Left hindlimb (tissue), 1 donor: ENCODE measurements at places on chromosomes 7 and 10.

DNA sequence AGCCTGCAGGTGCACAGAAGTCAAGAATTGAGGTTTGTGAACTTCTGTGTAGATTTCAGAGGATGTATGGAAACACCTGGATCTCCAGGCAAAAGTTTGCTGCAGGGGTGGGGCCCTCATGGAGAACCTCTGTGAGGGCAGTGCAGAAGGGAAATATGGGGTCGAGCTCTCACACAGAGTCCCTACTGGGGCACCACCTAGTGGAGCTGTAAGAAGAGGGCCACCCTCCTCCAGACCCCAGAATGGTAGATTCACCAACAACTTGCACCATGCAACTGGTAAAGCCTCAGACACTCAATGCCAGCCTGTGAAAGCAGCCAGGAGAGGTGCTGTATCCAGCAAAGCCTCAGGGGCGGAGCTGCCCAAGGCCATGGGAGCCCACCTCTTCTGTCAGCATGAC, 205.8 kb downstream of the CCSER2 start:
- DNase-seq, result no peak

DNA sequence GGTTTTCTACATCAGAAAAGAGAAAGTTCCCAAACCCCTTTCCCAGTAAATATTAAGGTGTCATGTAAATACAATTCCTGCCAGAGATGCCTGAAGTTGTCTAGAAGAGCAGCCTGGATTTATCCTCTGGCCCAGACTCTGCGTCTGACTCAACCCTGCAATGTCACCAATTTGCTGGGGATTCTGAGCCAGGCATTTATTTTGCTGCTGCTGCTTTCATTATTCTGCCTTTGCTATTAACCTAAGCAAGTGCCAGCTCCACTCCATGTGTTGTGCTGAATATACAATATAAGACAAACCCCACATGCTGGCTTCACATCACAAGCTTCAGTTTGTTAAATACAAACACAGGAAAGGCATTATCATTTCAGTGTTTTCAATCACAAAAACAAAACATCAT, 59.1 kb downstream of the ELAPOR2 start:
- DNase-seq, result no peak

GRCh38 chr10:123996302-123996701, 97.1 kb downstream of the CHST15 start:
- DNase-seq, result peak; percentile 26

DNA sequence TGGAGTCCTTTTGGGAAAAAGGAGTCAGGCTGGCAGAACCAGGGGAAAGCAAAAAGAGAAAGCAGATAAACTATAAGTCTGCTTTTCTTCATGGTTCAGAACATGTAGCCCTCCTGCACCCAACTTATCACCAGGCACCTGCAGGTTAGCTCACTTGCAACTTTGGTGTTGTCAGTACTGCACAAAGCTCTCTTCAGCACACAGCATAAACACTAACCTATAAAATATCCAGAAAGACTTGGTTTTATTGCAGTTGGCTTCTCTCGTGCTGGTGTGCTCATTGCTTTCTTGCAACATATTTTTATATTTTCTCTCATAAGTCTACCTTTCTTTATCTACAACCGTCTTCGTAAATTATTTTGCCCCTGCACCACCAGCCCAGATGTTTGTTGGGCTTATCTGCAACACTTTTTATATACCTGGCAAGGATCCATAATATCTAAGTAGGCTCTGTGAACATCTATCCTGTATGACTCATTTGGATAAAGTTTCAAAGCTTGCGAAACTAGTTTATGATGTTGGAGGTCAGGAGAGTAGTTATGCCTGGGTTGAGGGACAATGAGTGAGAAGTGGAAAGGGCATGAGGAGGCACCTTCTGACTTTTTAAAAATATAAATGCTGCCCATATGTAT, 164.6 kb downstream of the ANKRD30A start:
- no peak for DNase-seq

DNA sequence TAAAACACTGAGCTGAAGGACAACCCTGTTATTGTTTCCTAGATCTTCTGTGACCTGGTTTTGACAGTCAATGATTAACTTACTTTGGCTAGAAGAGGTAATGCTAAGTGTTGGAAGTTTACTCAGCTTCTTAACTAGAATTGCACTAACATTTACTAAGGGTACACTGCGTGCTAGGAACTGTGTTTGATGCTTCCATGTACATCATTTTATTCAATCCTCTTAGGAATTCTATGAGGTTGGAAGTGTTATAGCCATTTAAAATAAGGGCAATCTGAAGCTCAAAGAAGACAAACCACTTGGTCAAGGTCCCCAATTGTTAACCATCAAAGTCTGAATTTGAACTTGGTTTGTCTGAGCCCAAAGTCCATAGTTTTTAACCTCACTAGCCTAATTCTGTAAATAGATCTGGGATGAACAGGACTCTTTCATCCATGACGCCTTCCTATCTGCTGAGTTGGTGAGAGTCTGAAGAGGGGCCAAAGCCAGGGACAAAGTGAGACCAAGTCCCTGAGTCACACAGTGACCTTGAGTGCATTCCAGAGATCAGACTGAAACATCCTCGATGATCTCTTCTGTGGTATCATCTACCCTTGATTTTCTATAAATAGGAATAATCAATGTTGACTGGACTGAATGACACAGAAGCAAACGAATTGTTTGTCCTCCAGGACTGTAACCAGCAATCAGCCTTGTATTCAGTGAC, 29.2 kb upstream of the ZNRF2 start:
- no peak for DNase-seq

- DNase-seq, result no peak
Observed at GRCh38 chr10:92530421-92530820, 43.5 kb downstream of the IDE start.

GRCh38 chr10:30959836-30960210, 71.8 kb downstream of the ZNF438 start:
- DNase-seq, result no peak

- no peak for DNase-seq
Observed at GRCh38 chr7:12469568-12469967, 65.9 kb upstream of the VWDE start.

- no peak for DNase-seq
Observed at GRCh38 chr7:27771111-27771510, 31.1 kb downstream of the TAX1BP1 start.

DNA sequence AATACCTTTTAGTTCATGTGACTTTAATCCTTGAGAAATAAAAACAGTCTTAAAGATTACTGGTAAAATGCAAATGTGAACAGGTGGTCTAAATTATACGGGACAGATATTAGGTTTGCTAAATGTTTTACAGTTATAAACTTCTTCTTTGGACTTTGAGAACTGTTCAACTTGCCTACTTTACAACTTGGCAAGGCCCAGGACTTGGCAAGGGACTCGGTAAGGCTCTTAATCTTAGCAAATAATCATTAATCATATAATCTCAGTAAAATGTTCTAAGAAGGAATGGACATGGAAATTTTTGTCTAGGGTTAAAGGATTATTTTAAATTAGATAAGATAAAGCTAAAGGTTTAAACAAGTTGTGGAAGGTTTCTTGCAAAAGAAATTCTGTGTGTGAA, 4.8 kb upstream of the UBE2D4 start:
- no peak for DNase-seq

DNA sequence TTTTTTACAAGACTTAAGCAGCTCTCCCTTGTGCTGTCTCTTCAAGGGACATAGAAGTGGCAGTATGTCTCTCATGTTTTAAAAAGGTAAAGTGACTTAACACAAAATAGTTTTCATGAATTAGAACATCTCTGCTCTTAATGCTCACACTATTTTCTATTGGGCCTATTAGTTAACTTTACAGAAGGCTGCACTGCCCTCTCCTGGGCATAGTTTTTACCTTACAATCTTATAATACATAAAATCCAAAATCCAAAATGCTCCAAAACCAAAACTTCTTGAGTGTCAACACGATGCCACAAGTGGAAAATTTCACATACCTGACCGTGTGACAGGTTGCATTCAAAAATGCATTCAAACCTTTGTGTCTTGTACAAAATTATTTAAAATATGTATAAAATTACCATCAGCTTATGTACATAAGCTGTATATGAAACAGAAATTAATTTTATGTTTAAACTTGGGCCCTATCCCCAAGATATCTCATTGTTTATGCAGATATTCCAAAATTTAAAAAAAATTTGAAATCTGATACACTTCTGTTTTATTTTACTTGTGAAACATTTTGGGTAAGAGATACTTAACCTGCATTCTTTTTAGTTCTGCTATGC, 25.8 kb downstream of the TES start:
- DNase-seq, result no peak

DNA sequence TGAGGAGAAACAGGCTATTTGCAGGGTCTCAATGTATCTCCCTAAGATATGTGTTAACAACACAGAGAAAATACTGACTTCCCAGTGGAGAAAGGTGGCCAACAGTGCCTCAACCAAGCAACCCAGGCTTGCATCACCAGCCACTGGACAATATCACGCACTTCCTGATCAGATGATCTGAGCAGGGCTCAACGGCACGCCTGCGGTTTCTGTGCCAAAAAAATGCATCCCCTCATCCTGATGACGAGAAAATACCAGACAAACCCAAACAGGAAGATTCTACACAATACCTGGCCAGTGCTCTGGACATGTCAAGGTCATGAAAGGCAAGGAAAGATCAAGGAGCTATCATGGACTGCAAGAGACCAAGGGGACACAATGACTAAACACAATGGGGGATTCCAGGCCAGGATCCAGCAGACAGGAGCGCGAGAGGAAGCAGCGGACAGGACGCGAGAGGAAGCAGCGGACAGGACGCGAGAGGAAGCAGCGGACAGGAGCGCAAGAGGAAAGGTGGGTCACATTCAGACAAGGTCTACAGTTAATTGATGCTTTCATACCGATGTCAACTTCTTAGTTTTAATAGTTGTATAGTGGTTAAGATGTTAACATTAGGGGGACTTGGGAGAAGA, 51.1 kb downstream of the GNA12 start:
- DNase-seq, result no peak

GRCh38 chr10:118506671-118507590, 88.5 kb downstream of the PRLHR start:
- no peak for DNase-seq

GRCh38 chr7:2354939-2355704, 495 bp downstream of the EIF3B start:
- DNase-seq, result peak; percentile 49
